H9 (cell line): ENCODE measurements at places on chromosomes 16 and 17. TPM values are rescaled to one million over a fixed set of nuclear protein-coding genes. Genes with fewer than 3 reads are reported as not detected.

- DNase-seq, result no peak
Measured at GRCh38 chr17:41989702-41990419, 23.3 kb downstream of the CNP start.

- DNase-seq, result no peak
Measured at GRCh38 chr16:1173788-1174451, 21.0 kb downstream of the CACNA1H start.

- DNase-seq, result no peak
Measured at GRCh38 chr17:45384047-45384788, 48.5 kb downstream of the ARHGAP27 start.

DNA sequence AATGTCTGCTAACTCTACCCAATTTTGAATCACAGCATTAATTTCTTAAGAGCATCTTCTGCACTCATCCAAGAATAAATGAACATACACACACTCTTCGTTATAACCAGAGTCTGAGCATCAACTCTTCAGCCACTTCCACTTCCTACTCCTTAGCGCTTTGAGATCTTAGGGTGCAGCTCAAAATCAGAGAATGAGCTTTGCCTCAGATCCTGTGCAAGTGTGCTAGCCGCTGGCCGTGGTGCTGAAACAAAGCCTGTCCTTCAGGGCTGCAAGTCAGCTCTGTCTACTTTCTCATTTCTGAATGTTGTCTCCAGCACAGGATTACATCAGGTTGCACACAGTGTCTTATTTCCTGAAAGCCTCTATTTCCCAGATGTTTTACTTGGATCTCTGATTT is 165.4 kb downstream of the AIPL1 start:
- DNase-seq, result peak; percentile 69

GRCh38 chr16:5678371-5678770 is 580.8 kb upstream of the EEF2KMT start:
- DNase-seq, result peak; percentile 71

- DNase-seq, result no peak
Measured at GRCh38 chr17:15485045-15485444, 17.6 kb upstream of the CDRT4 start.

DNA sequence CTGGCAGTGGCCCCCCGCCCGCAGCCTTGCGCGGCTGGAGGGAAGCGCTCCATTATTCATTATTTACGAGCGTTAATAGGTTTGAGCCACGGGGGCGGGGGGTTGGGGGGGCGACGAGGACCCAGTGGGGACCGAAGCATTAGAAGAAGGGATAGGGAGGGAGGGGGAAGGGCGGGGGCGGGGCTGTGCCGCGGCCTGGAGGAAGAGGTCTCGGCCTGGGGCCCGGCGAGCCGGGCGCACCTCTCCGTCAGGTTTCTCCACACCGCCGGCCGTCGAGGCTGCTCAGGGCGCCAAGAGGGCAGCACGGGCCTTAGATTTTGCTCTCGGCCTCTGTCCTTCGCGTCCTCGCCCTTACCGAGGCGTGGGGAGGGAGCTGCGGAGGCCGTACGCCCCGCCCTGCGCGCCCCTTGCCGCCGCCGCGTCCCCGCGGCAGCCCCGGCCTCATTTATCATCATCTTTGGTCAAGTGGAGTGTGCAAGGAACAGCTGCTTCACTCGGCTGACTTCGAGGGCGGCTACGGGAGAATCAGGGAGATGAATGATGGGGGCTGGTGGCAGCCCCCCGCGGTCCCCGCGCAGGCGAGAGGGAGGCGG is 54.2 kb downstream of the SREBF1 start:
- DNase-seq, result peak; percentile 73

DNA sequence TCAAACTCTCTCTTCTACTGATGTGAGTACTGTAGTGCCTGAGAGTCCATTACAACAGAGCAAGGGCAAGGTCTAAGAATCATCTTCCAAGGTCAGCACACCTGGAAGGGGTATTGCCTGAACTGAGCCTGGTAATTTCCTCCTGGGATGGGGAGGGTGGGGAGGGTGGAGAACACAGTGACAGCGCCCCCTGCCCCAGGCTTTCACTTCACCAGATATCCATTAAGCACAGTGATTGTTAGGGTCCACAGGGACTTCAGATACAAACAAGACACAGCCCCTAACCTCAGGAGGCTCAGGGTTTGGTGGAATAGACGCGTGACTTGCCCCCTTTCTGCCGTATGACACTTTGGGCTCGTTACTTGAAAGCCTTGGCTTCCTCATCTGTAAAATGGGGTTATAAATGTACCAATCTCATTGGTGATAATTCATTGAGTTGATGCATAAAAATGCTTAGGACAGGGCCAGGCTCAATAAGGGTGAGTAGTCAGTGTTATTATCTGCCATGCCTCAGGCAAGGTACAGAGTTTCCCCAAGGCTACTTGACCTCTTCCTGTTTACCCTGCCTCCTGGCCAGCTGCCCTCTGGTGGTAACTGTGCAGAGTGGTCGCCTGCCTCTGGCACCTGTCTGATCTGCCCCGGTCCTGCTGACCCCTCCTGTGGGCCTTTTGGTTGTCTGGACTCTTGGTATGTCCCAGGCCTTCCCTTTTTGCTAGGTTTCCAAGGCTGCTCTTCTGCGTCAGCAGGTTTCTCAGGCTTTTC is 13.1 kb upstream of the BRD7 start:
- peak; percentile 74 for DNase-seq

- no peak for DNase-seq
Measured at GRCh38 chr16:2008631-2009163, 924 bp downstream of the ZNF598 start.

DNA sequence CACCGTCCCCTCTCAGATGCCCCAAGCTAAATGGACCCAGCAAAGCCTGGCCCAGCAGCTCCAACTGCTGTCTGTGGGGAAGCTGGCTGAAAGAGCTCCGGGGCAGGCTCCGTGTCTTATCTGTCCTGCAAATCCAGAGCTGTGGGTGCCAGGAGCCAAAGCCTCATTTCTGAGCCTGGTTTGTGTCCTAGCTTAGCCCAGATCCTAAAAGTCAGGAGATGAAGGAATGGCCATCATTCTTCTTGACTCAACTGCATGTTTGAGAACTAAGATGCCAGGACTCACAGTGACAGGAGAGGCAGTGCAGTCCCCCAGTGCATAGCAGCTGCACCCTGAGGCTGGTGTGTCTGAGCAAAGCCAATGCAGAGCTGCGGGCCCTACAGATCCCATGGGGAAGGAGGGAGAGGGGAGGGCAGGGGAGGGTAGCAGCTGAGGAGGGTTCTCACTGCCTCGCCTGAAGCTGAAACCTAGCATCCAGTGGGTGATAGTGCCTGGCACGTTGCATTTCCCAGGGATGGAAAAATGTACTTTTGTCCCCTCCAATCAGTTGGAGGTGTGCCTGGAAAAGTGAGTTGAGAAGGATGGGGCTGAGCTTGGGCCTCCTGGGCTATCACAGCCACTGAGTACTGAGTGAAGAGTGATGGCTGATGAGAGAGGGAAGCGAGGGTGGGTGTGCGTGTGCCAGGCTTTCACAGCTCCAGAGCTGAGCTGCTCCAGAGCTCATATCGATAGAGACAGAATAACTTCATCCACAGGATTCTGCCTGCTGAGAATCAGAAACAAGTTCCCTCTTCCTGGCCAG is 24.5 kb upstream of the CD300E start:
- no peak for DNase-seq

DNA sequence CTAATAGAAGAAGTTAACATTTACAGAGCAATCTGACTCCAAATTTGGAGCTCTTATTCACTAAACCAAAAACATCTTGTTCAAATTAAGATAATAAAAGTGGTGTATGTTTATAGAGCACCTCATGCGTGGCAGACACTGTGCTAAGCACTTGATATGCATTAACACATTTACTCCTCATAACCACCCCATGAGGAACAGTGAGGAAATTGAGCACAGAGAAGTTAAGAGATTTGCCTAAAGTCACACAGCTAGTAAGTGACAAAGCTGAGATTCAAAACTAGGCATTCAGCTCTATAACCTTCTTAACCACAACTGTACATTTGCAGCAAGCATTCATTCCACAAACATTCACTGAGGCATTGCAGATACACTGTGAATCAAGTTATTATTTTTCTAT is 94.0 kb downstream of the VAT1L start:
- no peak for DNase-seq

DNA sequence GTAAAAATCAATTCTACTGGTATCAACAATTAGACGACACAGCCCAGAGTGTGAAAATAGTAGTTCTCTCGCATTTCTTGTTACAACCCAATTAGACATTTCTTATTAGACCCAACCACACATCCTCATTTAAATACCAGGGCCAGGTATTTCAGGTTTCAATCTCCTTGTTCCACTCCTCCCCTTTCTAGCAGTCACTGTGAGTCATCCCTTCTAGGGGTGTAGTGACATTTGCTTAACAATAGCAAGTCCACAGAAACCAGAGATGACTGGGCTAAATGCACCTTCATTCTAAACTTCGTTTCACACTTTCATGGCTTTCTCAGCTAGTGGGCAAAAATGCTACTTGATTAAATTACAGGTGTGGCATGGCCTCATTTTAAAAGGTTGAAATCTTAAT is 116.9 kb upstream of the CACNG3 start:
- peak; percentile 66 for DNase-seq

DNA sequence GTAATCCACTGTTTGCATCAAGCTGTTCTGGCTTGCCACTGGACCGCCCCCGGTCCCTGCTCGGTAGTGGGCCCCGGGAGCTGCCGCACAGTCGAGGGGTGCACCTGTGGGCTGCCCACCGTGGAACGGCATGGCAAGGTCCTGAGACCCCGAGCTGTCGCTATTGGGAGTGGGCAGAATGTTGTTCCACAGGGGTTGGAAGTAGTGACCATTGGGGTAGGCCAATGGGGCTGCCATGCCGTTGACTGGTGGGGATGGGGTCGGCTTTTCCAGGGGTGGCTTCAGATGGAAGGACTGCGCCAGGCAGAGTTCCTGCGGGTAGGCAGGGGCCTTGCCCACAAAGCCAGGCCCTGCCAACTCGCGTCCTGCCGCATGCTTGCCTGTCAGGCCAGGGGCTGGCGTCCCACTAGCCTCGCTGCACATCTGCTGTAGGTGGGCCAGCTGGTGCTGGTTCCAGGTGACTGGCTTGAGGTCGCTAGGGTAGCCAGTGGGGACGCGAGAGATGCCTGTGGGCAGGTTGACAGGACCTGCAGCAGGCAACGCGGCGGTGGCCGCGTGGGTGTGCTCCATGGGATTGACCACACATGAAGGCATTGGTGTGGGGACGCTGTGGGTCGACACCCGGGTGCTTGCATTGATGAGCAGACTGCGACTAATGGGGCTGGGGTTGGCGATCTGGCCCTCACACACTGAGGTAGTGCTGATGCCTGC is 14.8 kb downstream of the TRAF4 start:
- no peak for DNase-seq

DNA sequence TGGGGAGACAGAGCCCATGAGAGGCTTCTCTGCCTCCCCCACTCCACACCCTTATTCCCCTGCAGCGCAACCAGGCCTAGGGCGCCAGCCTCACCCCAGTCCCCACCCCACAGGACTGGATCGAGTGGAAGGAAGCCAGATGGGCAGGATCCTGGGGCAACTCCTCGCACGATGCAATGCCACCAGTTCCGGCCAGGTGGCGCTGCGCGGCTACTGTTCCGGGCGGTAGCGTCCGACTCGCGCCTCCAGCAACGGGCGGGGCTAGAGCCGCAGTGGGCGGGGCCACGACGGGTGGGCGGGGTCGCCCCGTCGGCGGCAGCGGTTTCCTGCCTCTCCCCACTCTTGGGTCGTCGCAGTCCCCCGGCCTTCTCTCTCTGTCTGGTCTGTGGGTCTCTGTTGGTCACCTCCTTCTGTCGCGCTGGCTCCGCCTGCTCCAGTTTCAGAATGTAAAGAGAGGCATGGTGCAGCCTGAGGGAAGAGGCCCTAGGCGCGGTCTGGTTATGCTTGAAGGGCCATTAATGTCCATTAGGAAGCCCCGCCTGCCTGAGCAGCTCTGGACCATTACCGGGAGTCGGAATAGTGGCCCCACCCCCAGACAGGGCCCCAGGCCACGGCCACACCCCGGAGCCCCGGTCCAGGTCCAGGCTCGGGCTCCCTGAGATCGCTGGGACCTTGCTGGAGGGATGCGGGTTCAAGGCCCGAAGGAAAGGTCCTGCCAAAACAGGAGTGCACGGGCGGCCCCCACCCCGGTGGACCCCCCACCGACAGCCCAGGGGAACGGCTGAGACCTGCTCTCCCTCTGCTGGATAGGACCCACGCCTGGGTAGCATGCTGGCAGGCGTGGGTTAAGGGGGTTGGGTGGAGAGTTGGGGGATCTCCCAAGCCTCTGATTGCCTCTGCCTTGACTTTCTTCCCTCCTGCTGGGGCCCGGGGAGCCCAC is 3.3 kb upstream of the NHERF2 start:
- peak; percentile 94 for DNase-seq

- peak; percentile 51 for DNase-seq
Measured at GRCh38 chr17:81052199-81052997, 17.4 kb downstream of the BAIAP2 start.

GRCh38 chr17:57726838-57727237 is 18.3 kb downstream of the CCDC182 start:
- no peak for DNase-seq

DNA sequence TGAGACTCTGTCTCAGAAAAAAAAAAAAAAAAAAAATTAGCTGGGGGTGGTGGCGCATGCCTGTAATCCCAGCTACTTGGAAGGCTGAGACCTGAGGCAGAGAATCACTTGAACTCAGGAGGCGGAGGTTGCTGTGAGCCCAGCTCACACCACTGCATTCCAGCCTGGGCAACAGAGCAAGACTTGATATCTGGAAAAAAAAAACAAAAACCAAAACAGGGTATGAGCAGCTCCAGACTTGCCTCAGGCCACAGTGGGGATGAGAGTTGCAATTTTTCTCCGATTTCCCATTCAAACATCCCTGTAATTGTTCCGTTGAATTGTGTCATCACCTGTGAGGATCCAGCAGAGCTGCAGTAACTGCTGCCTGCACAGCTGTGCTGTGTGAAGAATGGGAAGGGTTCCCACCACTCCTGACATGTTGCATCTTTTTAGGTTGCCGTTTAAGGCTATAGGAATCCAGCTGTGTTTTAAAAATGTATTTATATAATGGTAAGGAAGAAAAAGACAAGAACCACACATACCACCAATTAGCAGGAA is 150.0 kb downstream of the VPS53 start:
- DNase-seq, result no peak

DNA sequence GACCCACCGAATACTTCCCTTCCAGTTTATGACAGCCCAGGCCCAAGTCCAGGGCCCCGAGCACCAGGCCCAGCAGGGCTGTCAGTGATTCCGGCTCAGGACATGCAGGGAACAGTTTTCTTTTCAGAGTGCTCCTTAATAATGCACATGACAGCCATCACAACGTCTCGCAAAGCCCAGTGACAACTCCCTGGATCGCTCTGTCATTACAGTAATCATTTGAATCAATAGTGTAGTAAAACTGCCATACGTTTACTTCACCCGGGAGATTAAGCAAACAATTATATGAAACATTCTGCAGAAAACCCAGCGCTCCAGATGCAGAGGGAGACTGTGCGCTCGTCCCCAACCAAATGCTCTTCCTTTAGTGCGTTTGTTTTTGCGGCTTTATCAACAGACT is 162.6 kb upstream of the CDH13 start:
- no peak for DNase-seq

Gene SCN4A
- 5.0 and 5.8 TPM in 2 replicates for total RNA-seq

Gene PAM16
- 80.4 and 81.8 TPM in 2 replicates for total RNA-seq

Gene ODAD4
- 1.3 and 2.1 TPM in 2 replicates for total RNA-seq

Gene DNAAF1
- total RNA-seq, result 0.15 TPM in 1 of 2 replicates, not detected in the other

Gene IL34
- 4.2 and 4.4 TPM in 2 replicates for total RNA-seq

Gene BAHCC1
- 1.7 and 3.1 TPM in 2 replicates for total RNA-seq

Gene ZNF276
- 17.4 and 18.6 TPM in 2 replicates for total RNA-seq

Gene KRTAP2-3
- total RNA-seq, result not detected in 2 replicates

Gene ZFPM1
- total RNA-seq, result 3.6 and 4.7 TPM in 2 replicates
